Smooth muscle cell of the coronary artery (primary cell): ENCODE measurements at places on chromosomes 5 and 9. TPM values are rescaled to one million over a fixed set of nuclear protein-coding genes. Genes with fewer than 3 reads are reported as not detected.

Gene ITK
- total RNA-seq: not detected in 2 replicates

Gene IQGAP2
- total RNA-seq: 1.2 and 3.2 TPM in 2 replicates

Gene SLC6A3
- total RNA-seq: not detected in 2 replicates

Gene NR2F1-AS1
- 16.0 and 24.2 TPM in 2 replicates for total RNA-seq

Gene DAPK1
- 26.4 and 43.5 TPM in 2 replicates for total RNA-seq

Gene DMRT1
- not detected in 2 replicates for total RNA-seq

Gene GFI1B
- 0.60 TPM in 1 of 2 replicates, not detected in the other for total RNA-seq

Gene PCDHA2
- 0.08 and 0.12 TPM in 2 replicates for total RNA-seq

Gene TAF11L12
- not detected in 2 replicates for total RNA-seq

Gene HRCT1
- total RNA-seq: 12.0 TPM in 1 of 2 replicates, not detected in the other
